ENCODE measurements at places on chromosomes 2 and 18.

GRCh38 chr2:71583876-71584275, 130.5 kb downstream of the DYSF start:
- no peak for DNase-seq

DNA sequence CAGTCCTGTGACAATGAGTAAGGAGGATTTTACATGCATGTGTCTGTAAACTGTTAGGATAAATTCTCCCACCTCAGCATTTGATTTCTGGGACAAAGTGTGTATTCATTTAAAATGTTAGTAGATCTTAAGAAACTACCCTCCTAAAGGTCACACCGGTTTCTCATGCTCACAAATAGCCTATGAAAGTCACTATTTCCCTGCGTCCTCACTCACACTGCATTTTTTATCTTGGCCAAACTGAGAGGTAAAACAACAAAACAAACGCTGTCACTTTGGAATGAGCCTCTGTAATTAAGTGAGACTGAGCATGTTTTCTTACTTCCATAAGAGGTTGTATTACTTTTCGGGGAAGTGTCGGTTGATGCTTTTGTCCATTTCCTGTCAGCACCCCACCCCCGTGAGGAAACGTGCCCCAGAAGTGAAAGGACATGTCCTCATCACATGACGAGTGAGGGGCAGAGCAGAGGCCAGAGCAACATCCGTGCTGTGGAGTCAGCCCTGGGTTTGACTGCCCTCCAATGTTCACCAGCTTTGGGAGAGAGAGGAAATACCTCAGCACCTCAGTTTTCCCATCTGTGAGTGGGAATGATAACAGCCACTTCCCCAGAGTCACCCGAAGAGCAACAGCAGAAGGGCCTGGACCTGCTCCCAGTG, 3.1 kb downstream of the GYPC start:
- peak; percentile 87 for DNase-seq

DNA sequence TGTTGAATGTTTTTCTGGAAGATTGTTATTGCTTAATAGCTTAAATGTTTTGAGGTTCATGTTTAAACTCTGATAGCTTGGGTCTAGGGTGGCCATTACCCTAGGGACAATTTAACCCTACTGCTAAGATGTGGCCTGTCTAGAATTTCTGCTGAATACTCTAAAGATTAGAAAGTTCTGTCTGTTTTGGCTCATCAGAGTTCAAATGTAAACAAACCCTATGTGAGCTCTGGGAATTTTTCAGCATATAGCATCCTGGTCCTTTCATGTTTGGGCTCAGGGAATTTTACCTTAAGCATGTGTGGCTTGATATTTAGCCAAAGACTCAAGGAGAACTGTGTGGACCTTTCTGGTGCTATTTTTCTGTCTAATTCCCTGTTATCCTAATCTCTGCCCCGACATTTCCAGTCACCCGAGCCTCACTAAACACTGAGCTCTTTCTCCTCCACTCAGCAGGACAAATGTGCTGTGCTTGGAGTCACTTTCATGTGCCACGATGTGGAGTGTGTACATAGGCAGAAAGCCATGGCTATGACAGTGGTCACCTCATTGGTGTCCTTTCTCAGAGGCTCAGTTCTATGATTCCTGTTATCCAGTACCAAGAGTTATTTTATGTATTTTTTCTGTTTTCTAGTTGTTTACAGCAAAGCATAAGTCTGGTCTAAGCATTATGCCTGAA, 492.5 kb upstream of the SPHKAP start:
- DNase-seq: no peak

DNA sequence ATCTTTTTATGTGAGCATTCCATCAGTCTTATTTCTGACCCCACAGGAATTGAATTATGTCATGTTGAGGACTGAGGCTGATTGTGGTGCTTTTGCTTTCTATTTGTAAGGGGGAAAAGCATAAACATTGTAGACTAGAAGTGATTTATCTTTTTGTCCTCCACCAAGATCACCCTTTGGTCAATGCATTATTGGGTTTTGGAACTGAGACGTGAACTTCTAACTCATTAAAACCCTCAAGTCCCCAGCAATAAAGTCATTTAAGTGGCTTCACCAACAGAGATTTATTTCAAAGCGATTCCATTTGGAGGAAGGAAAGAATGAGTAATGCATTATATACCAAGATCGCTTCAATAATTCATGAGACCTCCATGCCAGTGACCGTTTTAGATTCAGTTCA, 75.5 kb upstream of the TXNDC2 start:
- DNase-seq: no peak

DNA sequence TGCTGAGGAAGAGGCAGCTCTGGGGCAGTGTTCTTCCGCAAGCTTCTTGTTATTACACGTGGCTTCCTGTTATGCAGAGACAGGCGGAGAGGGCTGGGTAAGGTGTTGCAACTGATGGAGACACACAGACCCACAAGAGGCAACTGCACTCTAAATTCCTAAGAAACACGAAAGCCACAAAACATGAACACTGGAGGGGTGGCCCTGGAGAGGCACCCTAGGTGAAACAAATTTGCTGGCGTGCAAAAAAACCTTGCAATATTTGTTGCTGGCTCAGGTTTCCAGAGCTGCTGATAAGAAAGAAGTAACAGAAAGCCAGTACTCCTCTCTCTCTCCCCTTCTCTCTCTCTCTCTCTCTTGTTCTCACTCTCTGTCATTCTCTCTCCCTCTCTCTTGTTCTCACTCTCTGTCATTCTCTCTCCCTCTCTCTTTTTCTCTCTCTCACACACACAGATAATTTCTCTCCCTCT, 31.8 kb downstream of the ARHGAP25 start:
- DNase-seq: no peak

GRCh38 chr18:45999536-45999935, 32.4 kb upstream of the EPG5 start:
- DNase-seq: no peak

DNA sequence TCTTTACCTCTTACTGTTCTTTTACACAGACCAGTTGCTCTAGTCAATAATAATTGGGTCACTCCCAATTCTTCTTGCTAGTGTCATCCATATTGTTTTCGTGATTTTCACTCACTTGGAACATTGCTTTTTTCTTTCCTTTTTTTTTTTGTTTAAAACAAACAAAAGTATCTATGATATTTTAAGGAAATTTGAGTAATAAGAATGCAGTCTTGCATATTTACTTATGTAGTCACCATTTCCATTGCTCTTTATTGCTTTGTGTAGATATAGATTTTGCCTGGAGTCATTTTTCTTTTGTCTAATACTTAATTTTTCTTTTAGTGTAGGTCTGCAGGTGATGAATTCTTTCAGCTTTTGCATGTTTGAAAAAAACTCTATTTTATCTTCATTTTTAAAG, 71.9 kb downstream of the WDR7 start:
- no peak for DNase-seq

DNA sequence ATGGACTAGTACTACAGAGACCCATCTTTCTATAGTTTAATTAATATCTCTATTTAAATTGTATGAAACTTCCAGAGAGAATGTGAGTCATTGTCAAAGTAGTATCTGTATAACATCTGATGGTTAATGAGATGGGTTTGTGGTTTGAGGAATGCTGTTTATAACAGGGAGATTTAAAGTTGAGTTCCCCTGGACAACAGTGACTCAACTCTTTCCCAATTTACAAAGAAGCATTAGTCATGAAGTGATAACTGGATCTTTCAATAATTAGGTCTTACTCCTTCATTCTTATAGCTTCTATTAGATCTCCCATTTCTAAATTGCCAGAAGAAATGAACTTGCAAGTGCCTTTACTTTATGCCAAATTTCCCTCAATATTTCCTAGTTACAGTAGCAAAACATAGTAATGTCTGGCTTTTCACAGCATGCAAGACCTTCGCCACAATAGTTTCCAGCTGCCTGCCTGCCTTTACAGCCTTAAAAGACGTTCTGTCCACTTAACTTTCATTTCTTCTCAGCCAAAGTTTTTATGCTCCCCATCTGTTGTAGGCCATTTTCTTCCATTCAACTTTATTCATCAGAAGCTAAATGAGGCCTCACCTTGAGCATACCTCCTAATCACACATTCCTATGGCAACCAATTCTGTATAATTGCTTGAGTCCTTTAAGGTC, 47.7 kb upstream of the WDR75 start:
- no peak for DNase-seq

- no peak for DNase-seq
Observed at GRCh38 chr2:154992826-154993225, 294.3 kb downstream of the KCNJ3 start.

GRCh38 chr2:173589604-173590275, 235.1 kb downstream of the CDCA7 start:
- DNase-seq: no peak

GRCh38 chr2:78701546-78701945, 324.0 kb upstream of the REG3G start:
- DNase-seq: no peak

- no peak for DNase-seq
Observed at GRCh38 chr2:143674051-143674450, 544.8 kb downstream of the ARHGAP15 start.

DNA sequence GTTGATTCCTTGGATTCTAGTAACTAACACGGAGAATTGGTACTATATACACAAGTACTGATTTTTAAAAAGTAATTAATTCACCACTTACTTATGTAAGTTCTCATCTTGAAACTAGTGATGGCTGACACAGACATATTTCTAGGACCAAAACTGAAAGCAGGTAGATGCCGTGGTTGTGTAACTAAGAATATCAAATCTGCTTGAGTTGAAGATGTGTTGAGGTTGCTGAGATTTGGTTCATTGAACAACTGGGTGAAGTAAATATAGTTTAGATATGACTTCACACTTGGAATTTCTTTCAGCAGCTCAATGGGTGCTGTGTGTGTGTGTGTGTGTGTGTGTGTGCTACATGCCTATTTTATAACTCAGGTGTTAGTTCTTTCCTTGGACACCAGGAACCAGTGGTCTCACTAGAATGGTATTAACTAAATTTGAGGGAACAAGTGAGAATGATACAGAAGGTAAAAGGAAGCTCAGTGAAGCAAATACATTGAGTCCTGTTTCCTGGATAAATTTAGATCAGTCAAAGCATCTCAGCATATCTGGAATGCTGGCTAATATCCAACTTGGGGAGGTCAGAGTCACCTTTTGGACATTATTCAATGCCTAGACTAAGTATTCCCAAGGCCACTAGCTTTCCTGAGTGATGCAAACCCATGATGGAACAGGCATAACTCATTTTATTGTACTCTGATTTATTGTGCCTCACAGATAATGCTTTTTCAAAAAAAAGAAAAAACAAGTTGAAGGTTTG, 110.7 kb upstream of the ZEB2 start:
- DNase-seq: peak; percentile 13

DNA sequence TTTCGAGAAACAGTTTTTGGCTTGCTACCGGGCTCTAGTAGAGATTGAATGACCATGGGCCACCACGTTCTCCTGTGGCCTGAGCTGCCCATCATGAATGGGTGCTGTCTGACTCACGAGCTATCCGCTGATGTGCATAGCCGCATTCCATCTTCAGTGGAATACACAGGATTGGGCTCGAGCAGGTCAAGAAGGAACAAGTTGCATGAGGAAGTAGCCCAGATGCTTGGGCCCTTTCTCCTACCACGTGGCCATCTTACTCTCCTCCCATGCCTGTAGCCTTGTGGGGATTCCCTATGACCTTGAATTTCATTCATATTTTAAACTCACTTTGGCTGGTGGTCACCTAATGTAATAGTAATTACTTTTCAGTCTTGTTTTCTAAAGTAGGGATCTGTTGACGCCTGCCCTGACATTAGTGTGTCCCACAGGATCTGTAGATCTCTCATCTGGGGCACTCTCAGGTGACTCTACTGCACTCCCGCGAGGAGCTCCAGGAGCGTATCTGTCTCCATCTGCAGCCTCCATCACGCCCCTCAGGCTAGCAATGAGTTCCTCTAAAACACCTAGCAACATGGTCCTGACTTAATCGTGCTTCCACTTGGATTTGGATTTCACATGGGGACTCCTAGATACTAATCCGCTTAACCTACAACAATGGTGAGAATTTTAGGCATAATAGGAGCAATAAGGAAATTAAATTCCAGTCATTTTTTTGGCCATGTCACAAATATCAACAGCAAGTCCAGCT, 67.8 kb downstream of the PSMG2 start:
- no peak for DNase-seq

DNA sequence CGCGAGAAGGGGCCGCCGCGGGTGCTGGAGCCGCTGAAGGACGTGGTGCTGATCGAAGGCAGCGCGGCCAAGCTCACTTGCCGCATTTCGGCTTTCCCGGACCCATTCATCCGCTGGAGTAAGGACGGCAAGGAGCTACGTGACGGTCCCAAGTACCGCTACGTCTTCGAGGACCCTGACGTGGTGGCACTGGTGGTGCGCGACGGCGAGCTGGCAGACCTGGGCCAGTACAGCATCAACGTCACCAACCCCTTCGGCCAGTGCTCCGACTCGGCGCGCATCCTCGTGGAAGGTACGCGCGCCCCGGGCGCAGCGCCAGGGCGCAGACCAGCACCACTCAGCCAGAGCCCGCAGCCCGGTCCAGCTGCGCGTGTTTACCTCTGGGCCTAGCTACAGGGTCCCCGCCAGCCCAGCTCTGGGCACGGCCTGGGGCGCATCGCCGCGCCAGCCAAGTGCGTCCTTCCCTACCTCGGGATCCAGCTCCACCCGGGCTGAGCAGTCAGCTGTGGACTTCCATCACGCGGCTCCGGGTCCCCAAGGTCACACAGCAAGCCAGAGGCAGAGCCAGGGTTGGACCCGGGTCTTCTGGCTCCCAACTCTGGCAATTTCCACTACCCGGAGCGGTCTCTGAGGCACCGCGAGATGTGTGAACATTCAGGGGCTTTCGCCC, 1.7 kb upstream of the GMPPA start:
- no peak for DNase-seq

GRCh38 chr2:223731503-223731902, 105.9 kb downstream of the AP1S3 start:
- DNase-seq: no peak

- DNase-seq: no peak
Observed at GRCh38 chr2:218010140-218010983, 7.6 kb upstream of the TNS1 start.

DNA sequence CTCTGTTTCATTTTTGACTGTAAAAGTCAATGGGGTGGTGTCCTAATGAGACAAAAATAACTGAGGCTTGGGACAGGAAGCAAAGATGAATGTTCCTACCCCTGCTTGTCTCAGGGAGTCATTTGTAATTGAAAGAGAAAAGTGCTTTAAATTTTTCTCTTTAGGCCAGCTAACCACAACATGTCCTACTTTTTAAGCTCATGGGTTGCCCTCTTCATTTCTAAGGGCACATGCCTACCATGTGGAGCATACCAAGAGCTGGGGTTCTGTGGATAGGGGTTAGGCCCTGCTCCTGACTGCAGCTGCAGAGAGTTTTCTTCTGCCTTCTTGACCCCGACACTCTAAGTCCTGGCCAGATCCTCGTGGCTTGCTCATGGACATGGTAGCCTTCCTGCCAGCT, 96.8 kb upstream of the ARL4C start:
- no peak for DNase-seq

GRCh38 chr2:148909114-148909513, 34.1 kb downstream of the KIF5C start:
- no peak for DNase-seq

DNA sequence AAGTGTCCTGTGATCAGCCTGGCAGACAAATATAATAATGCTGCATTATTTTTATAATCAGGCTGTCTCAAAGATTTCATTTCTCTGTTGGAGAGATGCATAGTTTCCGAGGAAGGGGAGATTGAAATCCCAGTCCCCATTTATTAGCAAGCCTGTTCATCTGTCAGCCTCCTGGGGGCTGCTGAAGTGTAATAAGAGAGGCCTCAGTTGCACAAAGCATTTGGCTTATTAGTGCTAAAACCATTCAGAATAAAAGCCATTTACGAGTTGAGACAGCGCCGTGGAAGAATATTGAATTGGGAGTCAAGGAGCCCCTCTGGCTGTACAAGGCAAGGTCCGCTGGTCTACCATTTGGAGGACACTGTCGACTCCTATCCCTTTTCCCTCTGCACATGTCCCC, 6.1 kb downstream of the GPR39 start:
- no peak for DNase-seq
